Coronary artery (tissue), 2 donors: ENCODE measurements at places on chromosomes 7 and 10.
A peak's percentile ranks its signal among the peaks of the same experiment; 100 is the strongest.

- no peak for DNase-seq
Observed at GRCh38 chr7:91634485-91635177, 245.9 kb downstream of the MTERF1 start.

- no peak for DNase-seq
Observed at GRCh38 chr10:75841266-75841665, 409.8 kb downstream of the LRMDA start.

GRCh38 chr10:107440741-107441140 lies 276.2 kb upstream of the SORCS1 start:
- DNase-seq: no peak

- no peak for DNase-seq
Observed at GRCh38 chr7:148916186-148916585, 32.1 kb upstream of the EZH2 start.

DNA sequence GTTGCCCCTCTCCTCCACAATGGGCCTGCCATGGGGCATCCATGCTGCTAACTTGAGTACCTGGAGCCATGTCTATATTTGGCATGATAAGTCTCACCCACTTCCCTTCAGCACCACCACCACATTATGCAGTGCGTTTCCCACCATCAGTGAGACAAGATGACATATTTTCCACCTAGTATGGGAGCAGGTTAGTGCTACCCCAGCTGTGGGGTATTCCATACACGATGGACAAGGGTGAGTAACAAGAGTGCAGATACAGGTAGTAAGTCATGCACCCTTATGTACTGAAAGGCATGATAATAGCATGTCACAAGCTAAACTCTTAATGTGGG lies 21.2 kb upstream of the OR2AE1 start:
- DNase-seq: no peak

- no peak for DNase-seq
Observed at GRCh38 chr10:76882245-76882644, 755.4 kb downstream of the KCNMA1 start.

GRCh38 chr7:142300689-142301088 lies 42.8 kb upstream of the PRSS58 start:
- DNase-seq: no peak

GRCh38 chr7:44477063-44477830 lies 13.2 kb downstream of the NUDCD3 start:
- no peak for DNase-seq

- peak; percentile 96 for DNase-seq
Observed at GRCh38 chr7:10973061-10973941, at the start of gene PHF14. TSS of gene PHF14 (plus strand) at chr7:10973872. CDS start at chr7:10974324, 452 bp downstream.

- DNase-seq: no peak
Observed at GRCh38 chr7:92875719-92876118, 39.3 kb upstream of the CDK6 start.

DNA sequence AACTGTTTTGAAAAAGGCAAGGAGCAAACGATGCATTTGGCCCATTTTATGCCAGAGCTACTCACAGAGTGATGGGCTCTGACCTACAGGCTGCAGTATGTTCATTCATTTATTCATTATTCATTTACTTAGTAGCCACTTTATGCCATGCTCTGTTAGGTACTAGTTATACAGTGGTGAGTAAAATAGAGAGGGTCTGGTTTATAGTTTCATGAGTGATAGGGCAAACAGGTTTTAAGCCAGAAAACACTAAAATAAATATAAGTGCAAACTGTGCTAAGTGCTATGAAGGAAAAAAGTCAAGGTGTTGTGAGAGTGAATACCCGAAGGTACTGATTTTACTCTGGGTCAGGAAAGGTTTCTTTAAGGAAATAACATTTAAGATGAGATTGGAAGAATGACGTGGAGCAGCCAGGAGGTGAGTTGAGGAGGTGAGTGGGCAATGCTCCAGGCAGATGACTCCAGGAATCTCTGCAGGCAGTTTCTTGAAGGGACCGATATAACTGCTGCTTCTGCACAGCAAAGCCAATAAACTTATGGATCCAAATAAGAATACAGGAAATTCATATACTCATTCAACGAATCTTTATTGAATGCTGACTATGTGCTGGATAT lies 56.9 kb upstream of the FAM133B start:
- no peak for DNase-seq

DNA sequence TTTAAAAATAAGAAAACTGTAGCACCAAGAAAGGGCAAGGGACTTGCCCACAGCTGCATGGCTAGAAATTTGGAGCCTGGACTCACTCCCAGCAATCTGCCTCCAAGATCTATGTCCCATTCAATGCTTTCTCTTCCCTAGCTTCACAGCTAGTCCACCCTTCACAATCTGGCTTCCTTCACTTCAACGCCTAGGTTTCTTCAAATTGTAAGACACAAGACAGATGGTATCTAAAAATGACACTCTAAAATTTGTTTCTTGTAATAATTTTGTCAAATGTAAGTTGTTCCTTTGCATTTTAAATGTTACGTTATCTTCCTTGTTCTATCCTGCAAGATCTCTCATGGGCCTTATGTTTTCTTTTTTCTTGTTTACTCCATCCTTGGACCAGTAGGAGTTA lies 48.6 kb downstream of the CTTNBP2 start:
- no peak for DNase-seq

GRCh38 chr10:121157998-121158397 lies 306.8 kb downstream of the WDR11 start:
- DNase-seq: no peak

GRCh38 chr7:70374772-70375533 lies 757.0 kb upstream of the GALNT17 start:
- DNase-seq: no peak

- no peak for DNase-seq
Observed at GRCh38 chr10:64196638-64197315, 675.6 kb downstream of the REEP3 start.

- no peak for DNase-seq
Observed at GRCh38 chr7:13262929-13263530, 575.6 kb downstream of the ARL4A start.

GRCh38 chr7:3067606-3068380 lies 24.1 kb upstream of the CARD11 start:
- no peak for DNase-seq

GRCh38 chr7:143418681-143419458 lies 10.2 kb upstream of the EPHA1 start:
- DNase-seq: no peak

- no peak for DNase-seq
Observed at GRCh38 chr7:132980402-132980801, 101.5 kb downstream of the CHCHD3 start.

- no peak for DNase-seq
Observed at GRCh38 chr10:121313119-121313875, 284.9 kb downstream of the FGFR2 start.

DNA sequence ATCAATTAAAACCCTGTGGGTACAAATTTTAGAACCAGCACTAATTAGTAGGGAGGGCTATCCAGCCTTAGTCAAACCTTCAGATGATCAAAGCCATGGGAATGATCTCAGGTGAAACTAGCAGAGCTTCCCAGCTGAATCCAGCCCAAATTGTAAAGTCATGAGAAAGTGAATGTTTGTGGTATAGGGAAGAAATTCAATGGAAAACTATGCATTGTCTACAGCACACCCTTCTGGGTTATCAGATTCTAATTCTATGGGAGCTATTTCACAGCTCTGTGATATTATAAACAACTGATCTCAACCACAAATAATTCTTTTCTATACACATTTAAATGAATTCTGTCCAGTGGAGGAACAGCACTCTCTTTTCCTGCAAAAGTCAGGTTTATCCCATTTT lies 24.6 kb upstream of the BMPER start:
- no peak for DNase-seq

- DNase-seq: no peak
Observed at GRCh38 chr10:35124540-35124939, 2.1 kb upstream of the CREM start.

GRCh38 chr7:45161842-45162241 lies 4.3 kb downstream of the RAMP3 start:
- DNase-seq: peak; percentile 55

- no peak for DNase-seq
Observed at GRCh38 chr7:104625956-104626355, 297.6 kb downstream of the LHFPL3 start.

DNA sequence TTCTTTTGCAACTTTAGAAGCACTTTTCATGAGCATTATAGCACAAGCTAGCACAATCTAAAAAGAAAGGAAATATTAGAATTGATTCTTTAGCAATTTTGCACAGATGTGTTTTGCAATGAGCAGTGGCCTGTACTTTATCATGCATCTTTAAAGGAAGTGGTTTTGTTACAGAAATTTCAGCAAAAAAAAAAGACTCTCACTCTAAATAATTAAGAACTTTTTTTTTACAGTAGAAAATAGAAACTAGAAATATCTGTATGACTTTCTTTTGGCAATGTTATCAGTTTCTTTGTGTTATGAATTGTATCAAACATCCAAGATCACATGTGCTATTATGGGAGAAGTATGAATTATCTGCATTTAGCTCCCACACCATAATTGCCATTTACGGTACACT lies 195.7 kb upstream of the KLF6 start:
- DNase-seq: no peak

GRCh38 chr7:52021343-52021742 lies 704.7 kb upstream of the COBL start:
- no peak for DNase-seq

DNA sequence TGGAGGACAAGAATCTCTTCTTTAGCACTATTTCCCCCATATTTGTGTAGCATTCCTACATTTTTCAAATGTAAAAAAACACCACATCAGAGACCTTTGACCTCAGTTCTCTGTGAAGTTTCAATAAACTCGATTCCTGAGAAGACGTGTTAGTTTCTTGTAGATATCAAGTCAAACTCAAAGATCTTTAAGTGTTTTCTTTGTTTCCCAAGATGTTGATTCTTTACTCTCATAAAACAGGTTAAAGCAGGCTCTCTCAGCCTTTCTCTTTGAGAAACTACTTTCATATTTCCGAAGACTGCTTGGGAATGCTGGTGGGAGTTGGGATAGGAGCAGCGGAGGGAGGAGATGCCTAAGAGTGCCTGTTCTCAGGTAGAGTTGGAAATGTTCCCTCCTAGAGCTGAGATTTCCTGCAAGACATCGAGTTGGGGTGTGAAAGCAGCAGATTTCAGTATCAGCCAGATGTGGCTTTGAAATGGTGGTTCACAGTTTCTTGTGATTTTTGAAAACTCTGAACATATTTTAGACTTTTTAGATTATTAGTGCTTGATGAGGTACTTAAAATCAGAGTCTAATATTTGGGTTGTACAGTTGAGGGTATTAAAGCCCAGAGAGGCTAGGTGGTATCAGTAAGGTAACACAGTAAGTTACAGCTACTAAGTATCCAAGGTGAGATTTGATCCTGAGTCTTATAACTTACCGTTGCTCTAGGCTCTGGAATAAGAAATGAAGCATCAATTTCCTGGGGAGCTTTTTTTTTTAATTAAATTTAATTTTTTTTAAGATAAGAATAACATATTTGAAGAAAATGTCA lies 13.9 kb downstream of the ADK start:
- no peak for DNase-seq

DNA sequence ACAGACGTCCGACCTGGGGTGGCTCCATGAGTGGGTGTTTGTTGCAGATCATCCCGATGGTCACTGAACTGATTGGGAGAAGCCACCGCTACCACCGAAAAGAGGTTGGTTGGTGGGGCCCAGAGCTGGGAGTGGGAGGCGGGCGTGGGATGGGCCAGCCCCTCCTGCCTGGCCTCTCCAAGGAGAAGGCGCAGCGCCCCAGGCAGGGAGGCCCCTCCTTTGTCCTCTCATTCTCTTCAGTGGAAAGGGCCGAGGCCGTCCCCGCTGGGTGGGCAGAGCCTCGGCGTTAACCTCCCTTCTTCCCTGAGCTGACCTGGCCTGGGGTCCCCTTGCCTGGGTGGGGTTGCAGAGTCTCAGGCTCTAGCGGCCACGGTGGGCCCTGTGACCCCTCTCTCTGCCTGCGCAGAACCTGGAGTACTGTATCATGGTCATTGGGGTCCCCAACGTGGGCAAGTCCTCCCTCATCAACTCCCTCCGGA lies 5.2 kb downstream of the MTG1 start:
- DNase-seq: peak; percentile 61

DNA sequence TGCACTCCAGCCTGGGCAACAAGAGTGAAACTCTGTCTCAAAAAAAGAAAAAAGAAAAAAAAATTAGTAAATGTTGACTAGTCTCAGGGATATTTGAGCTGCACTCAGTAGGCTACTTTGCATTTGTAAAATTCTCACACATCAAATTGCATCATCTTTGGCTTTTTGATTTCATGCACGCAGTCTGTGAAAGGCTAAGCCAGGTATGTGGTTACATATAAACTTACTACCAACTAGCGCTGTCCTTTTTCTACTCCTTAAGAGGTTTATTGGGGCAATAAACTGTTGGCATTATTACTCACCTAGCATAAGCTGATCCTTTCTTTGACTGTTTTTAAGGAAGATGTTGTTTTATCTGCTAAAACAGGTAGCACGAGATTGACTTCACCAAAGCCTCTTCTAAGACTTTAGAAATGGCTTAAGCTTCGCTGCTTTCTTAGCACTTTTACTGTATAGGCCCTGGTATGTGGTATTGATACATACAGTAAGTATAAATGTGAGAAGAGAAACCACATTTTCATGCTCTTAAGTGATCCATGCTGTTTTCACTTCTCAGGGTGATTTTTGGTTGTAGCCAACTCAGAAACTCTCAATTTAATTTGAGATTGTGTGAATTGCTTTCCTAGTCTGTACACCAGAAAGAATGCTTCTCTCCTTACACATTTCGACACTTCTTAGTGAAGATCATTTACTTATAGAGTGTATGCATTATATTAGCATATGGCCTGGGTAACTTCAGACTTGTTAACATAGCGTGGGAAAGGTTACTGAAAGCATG lies 323.9 kb downstream of the AUTS2 start:
- no peak for DNase-seq

DNA sequence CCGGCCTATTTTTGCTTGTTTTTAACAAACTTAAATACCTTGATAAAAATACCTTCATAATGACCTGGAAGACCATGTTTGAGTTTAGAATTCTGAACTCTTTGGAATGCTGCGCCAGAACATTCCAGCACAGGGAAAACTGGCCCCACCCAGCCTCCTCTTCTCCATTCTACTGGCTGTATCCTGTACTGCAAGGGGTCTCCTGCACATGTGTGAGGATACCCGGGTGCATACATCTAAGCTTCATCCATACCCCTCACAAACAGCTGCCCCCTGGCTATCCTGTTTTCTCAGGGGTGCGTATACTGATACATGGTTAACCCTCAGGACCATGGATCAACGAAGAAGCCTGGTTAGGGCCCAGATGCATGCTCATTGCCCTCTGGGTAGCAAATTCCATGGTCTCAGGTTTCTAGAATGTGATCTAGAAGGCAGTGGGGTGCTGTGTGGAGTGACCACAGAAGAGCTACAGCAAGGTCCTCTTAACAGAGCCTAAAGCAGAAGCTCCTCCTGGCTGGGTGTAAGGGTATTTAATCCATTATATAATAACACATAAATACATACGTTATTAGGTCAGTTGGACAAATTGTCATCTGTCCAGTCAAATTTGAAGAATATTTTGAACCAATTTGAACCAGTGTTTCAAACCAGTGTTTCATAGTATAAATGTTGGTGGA lies 26.1 kb downstream of the HACD1 start:
- no peak for DNase-seq
